ENCODE measurements at places on chromosomes 16 and 17.

GRCh38 chr16:79658301-79659033, 57.9 kb upstream of the MAF start:
- DNase-seq = no peak

DNA sequence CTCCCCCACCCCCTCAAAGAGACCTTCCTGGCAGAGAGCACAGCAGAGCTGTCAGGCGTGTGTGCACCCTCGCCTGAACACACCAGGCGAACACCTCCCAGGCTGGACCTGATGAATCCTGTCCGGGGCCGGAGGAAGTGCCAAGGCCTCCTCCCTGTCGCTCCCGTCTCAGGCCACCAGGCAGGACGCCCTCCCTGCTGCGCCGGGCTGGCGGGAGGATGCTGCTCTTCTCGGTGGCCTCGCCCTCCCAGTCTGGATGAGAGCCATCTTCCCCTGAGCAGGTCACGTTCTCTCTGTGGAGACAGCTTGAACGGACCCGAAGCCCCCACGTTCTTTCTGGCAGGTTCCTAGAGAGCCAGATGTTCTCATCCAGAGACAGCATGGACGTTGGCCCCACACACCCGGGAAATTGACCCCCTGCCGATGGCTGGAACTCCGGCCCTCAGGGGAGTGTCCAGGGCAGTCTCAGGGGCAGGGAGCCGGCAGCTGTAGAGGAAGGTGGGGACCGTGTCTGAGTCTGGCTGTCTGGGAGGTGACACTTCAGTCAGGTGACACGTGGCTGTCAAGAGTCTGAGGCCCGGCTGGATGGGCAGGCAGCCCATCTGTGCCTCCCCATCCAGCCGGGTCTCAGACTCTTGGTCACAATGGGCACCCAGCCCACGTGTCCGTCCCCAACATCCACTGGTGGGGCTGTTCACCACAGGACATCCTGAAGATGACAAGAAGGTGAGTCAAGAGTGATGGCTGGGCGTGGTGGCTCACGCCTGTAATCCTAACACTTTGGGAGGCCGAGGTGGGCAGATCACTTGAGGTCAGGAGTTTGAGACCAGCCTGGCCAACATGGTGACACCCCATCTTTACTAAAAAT, 5.0 kb upstream of the TIMP2 start:
- DNase-seq = no peak

- DNase-seq = no peak
These were observed 169.1 kb downstream of the XYLT1 start for GRCh38 chr16:17301593-17302135.

- DNase-seq = no peak
These were observed 224.7 kb downstream of the ENGASE start for GRCh38 chr17:79299349-79299748.

DNA sequence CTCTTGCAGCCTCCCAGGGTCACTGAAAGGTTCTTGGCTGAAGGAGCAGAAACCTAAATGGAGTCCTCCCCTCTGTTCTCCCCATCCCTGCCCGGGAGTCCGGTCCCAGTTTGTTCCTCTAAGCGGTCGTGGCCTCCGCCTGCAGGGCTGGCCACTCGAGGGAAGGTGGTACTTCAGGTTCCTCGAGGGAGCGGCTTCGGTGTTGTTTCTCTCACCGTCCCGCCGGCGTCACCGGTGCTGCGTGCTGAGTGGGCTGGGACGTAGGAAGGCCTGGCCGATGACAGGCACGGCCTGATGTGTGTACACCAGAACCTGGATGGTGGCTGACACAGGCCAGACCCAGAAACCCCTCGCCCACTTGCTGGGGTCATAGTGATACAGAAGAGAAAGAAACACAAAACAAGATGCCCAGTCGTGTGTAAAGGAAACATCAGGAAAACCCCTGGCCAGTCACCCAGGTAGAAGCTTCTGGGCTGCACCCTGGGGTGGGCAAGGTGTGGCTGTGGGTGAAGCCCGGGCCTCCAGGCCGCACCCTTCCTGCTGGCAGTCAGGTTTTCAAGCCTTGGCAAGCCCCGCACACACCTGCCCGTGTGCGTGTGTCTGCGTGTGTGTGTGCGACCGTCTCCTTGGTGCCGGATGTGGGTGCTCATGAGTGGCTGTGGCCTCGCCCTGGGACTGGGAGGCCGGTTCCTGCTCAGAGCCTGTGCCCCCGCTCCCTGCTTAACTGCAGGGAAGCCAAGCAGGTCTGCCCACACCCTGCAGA, 52.0 kb downstream of the BAIAP2 start:
- DNase-seq = no peak

GRCh38 chr17:31472137-31472536, 80.7 kb downstream of the RAB11FIP4 start:
- no peak for DNase-seq

- no peak for DNase-seq
These were observed 3.6 kb downstream of the P2RX5 start for GRCh38 chr17:3692346-3692745.

- DNase-seq = no peak
These were observed 154.8 kb downstream of the VPS53 start for GRCh38 chr17:559551-560431.

DNA sequence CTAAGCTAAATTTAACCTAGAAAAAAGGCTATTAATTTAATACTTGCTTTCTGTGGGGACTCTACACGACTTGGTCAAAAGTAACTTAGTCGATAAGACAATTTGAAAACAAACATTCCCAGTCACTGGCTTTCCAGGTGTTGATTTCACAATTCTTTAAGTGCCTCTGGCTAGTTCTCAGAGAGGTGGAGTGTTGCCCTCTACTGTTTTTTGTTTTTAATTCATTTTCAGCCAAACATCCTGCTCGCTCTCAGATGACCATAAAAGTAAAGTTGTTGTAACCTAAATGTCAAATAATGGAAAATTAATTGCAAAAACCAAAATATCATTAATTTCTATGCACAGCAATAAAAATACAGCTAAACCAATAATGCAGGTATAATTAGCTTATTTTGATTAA, 107.1 kb downstream of the MYO1D start:
- DNase-seq = no peak

- DNase-seq = no peak
These were observed 18.1 kb upstream of the RHBDF2 start for GRCh38 chr17:76519048-76519966.

GRCh38 chr17:49858796-49859195, 10.9 kb upstream of the TAC4 start:
- no peak for DNase-seq

DNA sequence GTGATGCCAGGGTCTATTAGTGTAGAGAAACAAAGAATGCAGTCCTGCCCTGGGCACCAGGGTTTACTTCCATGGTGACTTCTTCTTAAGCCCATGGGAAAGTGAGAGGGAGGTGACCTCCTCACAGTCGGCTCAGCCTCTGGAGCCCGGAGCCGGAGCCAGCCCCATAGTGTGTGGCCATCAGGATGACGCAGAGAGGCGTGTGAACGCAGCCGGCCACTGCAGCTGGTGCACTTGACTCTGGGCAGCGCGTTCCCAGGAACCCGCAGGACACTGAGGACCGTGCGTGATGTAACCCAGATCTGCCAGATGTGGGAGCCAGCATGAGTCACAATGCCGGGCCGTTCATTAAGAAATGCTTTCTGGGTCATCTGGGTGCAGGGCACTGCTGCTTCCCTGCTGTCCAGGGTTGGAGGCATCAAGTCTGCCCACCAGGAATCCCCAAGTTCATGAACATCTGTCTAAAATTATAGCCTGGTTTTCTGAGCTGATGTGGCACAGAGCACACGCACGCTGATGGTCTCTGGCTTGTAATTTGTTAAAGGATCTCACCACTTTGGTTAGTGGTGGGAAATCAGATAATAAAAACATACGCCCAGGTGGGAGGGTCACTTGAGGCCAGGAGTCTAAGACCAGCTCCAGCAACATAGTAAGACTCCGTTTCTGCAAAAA, 114.1 kb downstream of the PITPNC1 start:
- DNase-seq = no peak

DNA sequence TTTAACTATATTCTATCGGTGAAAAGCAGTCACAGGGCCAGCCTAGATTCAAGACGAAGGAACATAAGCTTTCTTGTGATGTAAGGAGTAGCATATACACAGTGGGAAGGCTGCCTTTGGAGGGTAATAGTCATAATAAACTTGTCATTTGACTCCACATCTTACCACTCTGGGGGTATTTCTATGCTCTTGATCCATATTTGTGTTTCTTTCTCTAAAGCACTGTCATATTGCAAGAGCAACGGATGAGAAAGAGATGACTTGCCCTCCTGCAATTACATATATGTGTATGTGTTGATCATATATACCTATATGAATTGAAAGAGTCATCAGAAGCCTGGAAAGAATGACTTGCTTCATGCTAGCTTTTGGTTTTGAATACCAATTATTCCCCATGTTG, 225.4 kb upstream of the HS3ST3A1 start:
- no peak for DNase-seq

DNA sequence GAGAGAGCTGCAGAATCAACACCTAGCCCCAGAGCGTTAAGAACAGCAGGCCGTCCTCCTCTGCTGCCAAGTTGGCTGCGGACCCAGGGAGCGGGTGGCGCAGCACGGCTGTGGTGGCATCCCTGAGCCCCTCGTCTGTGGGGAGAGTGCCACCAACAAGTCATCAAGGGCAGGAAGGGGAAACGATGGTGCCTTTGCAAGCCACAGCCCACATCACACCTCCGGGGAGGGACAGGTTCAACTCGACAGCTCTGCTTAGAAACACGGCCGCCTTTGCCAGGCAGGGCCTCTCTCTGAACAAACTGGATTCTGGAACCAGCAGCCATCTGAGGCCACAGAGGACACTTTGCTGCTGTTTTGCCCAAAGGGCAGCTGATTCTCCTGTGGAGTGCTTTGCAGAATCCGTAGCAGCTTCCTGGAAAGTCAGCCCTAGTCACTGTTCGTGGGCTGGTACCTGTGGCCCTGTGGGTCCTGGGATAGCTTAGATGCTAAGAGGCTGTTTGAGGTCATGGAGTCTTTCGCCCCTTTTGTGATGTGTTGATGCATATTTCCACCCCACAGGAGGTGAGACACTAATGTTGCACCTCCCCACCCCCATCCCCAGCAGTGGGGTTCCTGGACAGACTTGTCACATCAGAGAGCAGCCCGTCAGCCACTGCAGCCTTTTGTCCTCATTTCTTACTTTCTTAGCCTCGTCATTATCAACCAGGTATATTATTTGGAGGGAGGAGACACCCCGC, 270.6 kb downstream of the CPPED1 start:
- DNase-seq = peak; percentile 41

DNA sequence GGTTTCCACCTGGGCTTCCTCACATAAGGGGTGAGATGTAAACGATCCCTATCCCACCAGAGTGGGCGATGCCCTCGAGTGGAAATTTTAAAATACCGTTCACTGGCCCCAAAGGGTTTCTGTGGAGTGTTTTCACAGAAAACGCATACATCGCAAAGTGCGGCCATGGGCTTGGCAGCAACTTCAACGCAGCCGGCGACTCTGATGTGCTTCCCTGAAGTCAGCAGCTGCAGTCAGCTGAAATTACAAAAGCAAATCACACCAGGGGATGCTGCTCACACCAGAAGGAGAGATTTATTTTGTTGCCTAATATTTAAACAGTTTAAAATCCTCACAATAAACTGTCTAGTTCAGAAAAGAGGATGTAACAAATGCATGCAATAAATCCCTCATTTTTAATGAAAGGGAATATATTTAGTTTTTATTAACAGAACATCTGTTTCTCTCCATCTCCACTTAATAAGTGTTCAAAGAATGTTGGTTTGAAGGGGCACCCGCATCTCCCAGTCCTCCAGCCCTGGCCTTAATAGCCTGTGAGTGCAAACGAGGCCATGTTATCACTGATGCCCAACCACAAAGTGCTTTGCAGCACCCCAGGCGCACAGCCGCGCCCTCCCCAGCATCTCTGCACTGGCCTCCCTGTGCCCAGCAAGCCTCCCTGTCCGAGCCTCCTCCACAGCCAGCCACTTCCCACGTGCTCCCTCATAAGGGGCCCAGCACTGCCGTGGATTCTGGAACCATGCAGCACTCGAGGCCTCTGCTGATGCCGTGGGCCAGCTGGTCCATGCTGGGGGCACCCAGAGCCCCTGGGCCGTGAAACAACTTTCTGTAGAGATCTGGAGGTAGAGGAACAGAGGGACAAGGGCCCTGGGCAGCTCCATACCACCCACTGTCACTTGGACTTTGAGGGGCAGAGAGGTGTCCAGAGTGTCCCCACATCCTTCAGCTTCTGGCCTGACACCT, 17.3 kb upstream of the XYLT2 start:
- no peak for DNase-seq

GRCh38 chr16:61385392-61386071, 650.7 kb downstream of the CDH8 start:
- DNase-seq = no peak

- peak; percentile 87 for DNase-seq
These were observed at the start of gene NUP85 for GRCh38 chr17:75205037-75205792. NUP85 (plus strand) TSS chr17:75205679; CDS start chr17:75205762, 83 bp downstream.

- DNase-seq = no peak
These were observed 48.6 kb downstream of the ABCA8 start for GRCh38 chr17:68906638-68907037.

DNA sequence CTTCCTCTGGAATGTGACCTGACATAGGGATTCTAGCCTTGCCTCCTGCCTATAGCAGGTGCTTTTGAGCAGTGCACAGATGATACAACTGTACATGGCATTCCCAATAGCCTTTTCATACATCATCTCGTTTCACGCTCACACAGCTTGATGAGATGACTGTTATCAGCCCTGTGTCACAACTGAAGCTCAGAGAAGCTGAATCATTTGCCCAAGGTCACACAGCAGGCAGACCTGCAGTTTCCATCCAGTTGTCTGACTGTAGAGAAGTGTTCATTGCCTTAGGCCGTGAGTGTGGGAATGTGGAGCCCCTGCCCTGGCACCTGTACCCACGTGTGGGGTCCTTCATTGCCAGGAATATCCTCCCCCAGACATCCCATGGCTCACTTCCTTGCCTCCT, 20.1 kb downstream of the WFDC1 start:
- DNase-seq = no peak

- no peak for DNase-seq
These were observed 100.7 kb downstream of the OR1D5 start for GRCh38 chr17:2962729-2963128.

DNA sequence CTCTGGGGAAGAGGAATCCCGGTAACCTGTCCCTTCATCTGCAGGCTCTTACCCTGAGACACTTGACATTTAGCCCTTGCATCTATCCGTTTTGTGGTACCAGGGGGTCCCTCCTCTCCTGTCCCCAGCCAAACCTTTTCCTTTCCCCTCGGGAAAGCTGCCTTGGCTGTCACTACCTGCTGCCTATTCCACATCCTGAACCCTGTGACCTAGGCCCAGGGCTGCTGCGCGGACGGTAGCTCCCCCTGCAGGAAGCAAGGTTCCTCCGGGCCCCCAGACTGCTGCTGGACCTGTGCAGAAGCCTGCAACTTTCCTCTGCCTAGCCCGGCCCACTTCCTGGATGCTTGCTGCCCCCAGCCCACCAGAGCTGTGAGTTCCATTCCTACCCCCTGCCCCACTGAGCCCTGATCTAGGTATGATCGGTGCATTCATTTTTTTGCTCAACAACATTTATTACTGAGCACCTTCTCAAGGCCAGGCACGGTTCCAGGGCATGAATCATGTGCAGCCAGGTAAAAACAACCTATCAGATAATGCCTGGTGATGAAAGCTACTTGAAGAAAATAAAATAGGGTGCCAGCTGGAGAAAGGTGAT, 10.5 kb upstream of the ALDOA start:
- DNase-seq = peak; percentile 29
